ENCODE measurements at places on chromosomes 1 and 21. TPM values are rescaled to one million over a fixed set of nuclear protein-coding genes. Genes with fewer than 3 reads are reported as not detected.

DNA sequence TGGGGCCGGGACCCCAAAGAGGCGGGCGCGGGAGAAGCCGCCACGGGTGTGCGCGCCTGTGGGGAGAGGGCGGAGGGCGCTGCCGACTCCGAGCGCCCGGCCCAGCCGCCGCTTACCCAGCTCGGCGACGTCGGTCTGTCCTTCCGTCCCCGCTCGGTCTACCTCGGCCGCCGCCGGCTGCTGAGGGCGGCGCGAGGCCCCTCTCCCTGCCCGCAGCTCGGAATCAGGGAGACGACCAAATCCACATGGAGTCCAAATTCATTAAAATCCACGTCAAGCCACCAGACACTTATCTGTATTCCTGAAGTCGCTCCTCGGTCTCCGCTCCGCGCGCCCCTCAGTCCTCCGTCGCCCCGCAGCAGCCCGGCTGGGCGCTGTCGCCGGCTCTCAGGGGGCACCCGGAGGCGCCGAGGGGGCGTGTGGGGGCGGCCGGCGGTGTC, 637 bp downstream of the PLXNA2 start:
- peak overlapping the region; percentile 86 for H3K4me3 ChIP-seq
- no peaks in the 10 kb centered on the region for H3K36me3 ChIP-seq
- H3K4me1 ChIP-seq = peaks cover 4% of the 10 kb centered on the region
- no peak for DNase-seq
- peak overlapping the region; percentile 76 for H3K27ac ChIP-seq
- no peaks in the 10 kb centered on the region for H3K27me3 ChIP-seq

DNA sequence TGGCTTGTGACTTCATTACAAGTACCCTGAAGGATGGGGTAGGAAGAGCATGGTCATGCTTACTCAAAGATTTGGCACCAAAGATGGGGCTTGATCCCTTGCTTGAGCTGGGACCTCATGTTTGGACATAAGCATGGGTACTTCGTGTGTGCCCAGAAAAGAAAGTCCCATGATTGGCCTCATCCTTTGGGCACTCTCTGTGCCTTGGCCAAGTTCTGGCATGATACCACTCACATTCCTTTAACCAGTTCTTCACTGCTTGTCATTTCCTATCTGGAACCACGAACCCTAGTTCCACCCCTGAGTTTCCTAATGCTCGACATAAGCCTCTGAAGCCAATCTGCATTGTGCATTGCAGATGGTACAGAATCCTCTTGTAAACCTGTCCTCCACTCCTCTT, 107.0 kb downstream of the NAV1 start:
- H3K4me3 ChIP-seq = no peak overlapping the region
- H3K27ac ChIP-seq = no peak overlapping the region
- peaks cover 11% of the 10 kb centered on the region for H3K4me1 ChIP-seq
- DNase-seq = no peak
- H3K27me3 ChIP-seq = no peaks in the 10 kb centered on the region

The TSSK3 gene
- total RNA-seq = 3.4 TPM

The TNFRSF4 gene
- 2.3 TPM for total RNA-seq

- no peak within 1 kb of the TSS for H3K4me3 ChIP-seq
- H3K27me3 ChIP-seq = peaks cover 98% of the 10 kb centered on the region
- DNase-seq = no peak
- no peak within 1 kb of the TSS for H3K27ac ChIP-seq
Measured at GRCh38 chr21:33025489-33026442, at the start of gene OLIG2. Gene OLIG2 (plus strand): TSS chr21:33025935. CDS start chr21:33026863, 928 bp downstream.

DNA sequence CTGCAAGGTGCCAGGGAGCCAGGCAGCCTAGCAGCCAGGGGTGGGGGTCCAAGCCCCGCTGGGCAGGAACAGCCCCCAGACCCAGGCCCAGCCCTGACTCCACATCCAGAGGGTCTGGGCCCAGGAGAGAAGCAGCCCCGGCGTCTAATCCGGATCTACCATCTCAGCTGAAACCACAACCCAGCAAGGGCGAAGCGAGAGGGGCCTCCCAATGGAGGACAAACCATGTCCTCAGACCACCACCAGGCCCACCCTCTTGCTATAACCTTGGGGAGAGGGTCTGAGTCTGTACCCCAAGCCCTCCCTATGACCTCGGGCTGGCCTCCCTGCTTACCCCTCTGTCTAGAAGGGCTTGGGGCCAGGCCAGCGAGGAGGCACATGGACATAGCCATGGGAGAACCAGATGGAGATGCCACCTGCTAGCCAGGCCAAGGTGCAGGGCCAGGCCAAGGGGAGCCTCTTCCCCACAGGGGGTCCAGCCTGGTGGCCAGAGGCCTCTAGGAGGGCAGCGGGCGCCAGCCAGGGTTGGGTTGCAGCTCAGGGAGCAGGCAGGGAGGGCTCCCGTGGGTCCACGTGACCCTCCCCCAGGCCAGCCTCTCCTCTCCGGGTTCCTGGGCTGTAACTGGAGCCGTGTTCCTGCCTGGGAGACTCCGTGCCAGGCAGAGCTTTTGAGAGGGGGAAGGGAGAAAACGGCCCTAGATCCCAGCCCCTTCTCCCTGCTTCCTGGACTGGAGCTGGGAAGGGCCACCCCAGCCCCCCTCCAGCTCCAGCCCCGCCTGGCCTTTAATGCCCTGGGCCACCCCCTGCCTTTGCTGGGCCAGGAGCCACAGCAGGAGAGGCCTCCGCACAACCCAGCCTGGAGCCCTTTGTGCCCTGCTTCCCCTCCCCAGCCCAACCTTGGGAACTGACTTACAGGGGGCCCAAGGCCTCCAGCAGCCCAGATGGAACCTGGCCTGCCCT, 2.5 kb downstream of the WNT9A start:
- peak overlapping the region; percentile 78 for H3K27ac ChIP-seq
- H3K4me1 ChIP-seq = peaks cover 7% of the 10 kb centered on the region
- H3K4me3 ChIP-seq = no peak overlapping the region

DNA sequence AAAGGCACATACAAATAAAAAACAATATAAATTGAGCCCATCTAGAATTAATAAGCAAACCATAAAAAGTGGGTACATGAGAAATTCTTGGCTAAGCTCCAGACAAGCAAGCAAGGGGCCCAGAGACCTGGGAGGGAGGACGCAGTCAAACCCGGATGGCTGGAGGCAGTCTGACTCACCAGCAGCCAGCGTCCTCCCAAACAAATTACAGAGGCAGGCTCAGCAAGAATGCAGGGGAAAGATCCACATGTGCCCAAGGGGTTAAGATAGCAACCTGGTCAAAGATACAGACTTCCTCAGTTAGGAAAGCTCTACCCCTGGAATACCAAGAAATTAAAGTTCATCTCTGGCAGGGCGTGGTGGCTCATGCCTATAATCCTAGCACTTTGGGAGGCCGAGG, 7.4 kb upstream of the TIAM1 start:
- no peak for DNase-seq
- no peaks in the 10 kb centered on the region for H3K4me1 ChIP-seq
- no peak overlapping the region for H3K4me3 ChIP-seq
- no peaks in the 10 kb centered on the region for H3K27me3 ChIP-seq
- H3K36me3 ChIP-seq = no peaks in the 10 kb centered on the region

The NMNAT1 gene
- 8.3 TPM for total RNA-seq

- H3K27ac ChIP-seq = no peak overlapping the region
- DNase-seq = no peak
- peaks cover 98% of the 10 kb centered on the region for H3K27me3 ChIP-seq
- H3K36me3 ChIP-seq = no peaks in the 10 kb centered on the region
- no peak overlapping the region for H3K4me3 ChIP-seq
- H3K4me1 ChIP-seq = no peaks in the 10 kb centered on the region
Measured at GRCh38 chr1:75132242-75132811, 1.9 kb upstream of the LHX8 start.

GRCh38 chr1:180962178-180962577, 49.5 kb downstream of the KIAA1614 start:
- no peak for DNase-seq
- H3K4me1 ChIP-seq = no peaks in the 10 kb centered on the region
- no peak overlapping the region for H3K4me3 ChIP-seq
- H3K36me3 ChIP-seq = no peaks in the 10 kb centered on the region

DNA sequence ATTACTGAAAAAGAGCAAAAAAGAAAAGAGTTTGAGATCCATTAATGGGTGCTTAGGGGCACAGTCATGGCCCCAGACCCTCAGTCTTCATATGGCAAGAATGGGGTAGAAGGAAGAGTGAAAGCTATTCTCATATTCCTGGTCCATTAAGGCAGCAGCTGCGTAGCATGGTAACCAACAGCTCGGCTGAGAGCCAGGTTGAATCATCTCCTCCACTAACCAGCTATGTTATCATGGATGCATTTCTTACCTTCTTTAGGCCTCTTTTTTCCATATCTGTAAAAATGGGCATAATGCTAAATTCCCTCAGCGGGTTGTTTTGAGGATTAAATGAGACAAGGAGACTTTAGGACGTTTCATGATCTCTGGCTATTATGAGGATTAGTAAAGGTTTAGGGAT, 15.0 kb upstream of the SARS1 start:
- no peak for DNase-seq
- H3K27ac ChIP-seq = no peak overlapping the region
- no peak overlapping the region for H3K4me3 ChIP-seq

Measured in breast epithelium (tissue), 4 donors.